ENCODE measurements at places on chromosomes 1 and 21.

- DNase-seq, result no peak
Measured at GRCh38 chr1:173332026-173332425, 124.9 kb upstream of the TNFSF4 start.

DNA sequence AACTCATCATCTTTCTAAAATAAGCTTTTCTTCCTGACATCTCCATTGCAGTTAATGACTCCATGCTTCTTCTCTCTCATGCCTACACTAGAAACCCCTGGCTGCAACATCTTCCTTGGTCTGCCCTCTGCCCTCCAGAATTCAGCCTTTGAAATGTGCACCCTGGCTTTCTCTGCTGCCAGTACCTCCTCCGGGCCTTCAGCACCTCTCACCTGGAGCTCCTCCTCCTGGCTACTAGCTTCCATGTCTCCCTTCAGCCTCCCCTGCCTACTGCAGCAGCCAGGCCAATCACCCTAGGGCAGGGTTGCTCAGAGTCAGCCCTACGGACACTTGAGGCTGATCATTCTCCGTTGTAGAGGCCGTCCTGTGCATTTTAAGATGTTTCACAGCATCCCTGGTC is 18.3 kb downstream of the SUSD4 start:
- no peak for DNase-seq

GRCh38 chr1:91764471-91765115 is 121.4 kb downstream of the TGFBR3 start:
- no peak for DNase-seq

GRCh38 chr1:59561796-59562195 is 253.0 kb upstream of the HOOK1 start:
- DNase-seq, result no peak

DNA sequence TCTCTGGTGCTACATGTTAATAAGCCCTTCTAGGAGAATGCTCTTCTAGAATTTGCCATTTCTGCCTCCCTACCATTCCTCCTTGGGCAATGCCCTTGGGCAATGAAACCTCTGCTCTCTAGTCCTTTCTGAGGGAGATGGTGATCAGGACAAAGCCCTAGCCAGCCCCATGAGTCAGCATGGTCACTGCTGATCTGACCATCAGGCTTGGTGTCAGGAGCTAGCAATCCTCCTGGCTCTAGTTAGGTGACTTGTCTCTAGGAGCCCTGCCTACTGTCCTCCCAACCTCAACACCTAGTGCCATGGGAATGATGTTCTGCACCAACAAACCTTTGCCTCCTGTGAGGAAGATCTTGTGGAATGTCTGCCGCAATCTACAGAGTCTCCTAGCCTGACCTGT is 89.8 kb downstream of the NMNAT2 start:
- no peak for DNase-seq

GRCh38 chr21:43701936-43702784 is 16.8 kb upstream of the PDXK start:
- DNase-seq, result no peak

DNA sequence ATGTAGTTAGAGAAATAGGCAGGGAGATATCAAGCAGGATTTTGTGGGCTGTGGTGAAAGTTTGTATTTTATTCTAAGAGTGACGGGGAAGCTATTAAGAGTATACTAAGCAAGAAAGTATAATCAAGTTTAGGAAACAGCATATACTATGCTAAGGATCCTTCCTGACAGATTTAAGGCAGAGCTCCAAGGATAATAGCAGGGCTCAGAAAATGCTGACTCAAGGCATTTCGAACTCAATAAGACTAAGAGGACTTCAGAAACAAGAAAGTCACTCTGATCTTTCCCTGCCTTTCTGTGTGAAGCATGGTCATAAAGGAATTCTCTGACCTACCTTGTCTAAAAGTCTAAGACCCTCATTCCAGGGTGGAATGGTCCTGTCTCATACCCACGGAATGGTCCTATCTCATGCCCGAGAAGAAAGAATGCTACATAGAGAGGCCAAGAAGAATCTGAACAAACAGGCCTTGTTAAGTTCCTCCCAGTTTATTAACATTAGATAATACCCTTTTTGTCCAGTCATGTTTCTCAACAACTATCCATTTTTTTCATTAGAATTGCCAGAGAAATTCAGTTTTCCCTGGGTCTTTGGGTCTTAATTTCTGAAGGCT is 59.1 kb downstream of the HFM1 start:
- no peak for DNase-seq

- no peak for DNase-seq
Measured at GRCh38 chr1:209696673-209697072, 8.0 kb upstream of the HSD11B1 start.

GRCh38 chr1:204307334-204307883 is 52.3 kb downstream of the PLEKHA6 start:
- DNase-seq, result no peak

All from effector CD8-positive, alpha-beta T cell (primary cell).